Caki2 (cell line): ENCODE measurements at places on chromosomes 5 and 9.

- DNase-seq, result no peak
These were observed 7.6 kb upstream of the KCNV2 start for GRCh38 chr9:2709645-2710101.

DNA sequence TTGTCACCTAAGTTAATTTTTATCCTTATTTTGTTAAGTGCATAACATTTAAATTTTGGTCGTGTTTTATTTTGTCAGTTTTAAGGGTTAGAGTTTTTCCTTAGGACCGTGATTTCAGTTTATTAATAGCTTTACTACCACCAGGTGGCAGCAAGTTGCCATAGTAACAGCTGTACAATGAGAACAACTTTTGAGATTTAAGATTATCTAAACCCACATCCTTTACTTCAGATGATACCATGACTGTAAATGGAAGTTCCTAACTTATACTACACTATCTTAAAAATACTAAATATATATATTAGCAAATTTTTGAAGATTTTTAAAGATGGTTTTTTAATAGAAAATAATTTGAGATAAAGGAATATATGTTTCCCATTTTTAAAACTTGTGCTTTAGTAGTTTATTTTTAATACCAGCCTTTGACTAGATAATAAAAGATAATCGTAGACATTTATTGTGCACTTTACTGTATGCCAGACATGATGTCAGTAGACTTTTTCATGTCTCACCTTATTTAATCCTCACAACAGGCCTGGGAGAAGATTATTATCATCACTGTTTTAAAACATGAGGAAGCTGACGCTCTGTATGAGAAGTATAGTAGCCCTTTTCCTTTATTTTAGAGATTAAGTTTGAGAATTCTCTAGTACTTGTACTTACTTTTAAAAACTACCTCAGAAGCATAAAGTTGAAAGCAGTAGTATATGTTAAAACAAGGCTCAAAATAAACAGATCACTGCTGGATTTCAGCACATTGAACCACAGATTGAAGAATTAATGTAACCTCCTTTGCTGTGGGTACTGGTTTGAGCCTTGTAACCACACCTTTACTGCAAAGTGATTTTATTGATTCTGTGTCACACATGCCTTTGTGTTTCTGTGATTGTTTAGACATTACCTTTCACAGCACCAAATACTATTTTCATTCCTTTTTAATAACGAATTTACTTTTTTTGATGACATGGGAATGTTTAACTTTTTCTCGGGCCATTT, 27.5 kb downstream of the SREK1 start:
- DNase-seq, result peak; percentile 8

DNA sequence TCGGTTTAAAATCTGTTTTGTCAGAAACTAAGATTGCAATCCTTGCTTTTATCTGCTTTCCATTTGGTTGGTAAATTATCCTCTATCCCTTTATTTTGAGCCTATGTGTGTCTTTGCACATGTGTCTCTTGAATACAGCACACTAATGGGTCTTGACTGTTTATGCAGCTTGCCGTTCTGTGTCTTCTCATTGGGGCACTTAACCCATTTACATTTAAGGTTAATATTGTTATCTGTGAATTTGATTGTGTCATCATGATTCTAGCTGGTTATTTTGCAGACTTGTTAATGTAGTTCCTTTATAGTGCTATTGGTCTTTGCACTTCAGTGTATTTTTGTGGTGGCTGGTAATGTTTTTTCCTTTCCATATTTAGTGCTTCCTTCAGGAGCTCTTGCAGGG, 36.3 kb upstream of the SMIM15 start:
- no peak for DNase-seq

DNA sequence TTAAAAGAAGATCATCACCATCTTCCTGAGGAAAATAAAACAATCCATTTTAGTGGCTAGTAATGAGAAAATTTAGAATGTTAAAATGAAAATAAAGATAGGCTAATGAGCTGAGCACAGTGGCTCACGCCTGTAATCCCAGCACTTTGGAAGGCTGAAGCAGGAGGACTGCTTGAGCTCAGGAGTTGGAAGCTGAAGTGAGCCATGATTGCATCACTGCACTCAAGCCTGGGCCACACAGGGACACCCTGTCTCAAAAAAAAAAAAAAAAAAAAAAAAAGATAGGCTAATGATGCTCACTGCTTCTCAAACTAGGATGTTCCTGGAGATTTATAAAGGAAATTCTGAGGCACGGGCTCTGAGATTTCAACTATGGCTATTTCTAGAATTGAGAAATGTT, 50.3 kb downstream of the CPLANE1 start:
- no peak for DNase-seq

DNA sequence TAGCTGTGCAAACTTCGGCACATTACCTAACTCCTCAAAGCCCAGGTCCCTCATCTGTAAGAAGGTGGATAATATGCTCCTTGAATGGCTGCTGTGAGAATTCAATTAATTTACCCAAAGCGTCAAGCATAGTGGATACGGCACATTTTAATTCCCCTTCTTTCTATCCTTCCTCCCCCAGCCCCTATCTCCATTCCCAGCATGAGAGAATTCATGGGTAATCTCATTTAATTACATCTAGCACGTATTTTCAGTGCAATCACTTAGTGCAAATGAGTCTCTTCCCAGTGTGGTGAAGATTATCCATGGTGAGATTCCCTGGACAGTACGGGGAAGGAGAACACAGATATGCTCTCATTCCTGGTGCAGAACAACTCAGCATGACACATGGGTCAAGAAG, 145.6 kb downstream of the TRPM3 start:
- no peak for DNase-seq

DNA sequence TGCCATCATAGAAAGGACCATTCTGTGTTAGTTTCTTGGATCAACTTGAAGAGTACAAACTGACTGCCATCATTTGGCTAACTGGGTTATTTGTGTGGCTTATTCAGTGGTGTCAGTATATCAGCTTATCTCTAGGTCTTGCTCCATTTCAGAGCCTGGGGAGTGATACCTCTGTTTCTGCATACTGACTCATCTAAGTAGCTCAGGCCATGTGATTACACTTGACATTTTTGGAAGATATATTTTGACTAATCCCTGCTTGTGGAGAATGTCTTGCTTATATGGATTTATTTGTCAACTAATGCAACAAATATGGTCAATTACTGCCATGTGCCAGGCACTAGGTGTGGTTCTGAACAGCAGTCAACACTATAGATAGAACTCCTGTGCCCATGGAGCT, 311.7 kb downstream of the YTHDC2 start:
- DNase-seq, result no peak

DNA sequence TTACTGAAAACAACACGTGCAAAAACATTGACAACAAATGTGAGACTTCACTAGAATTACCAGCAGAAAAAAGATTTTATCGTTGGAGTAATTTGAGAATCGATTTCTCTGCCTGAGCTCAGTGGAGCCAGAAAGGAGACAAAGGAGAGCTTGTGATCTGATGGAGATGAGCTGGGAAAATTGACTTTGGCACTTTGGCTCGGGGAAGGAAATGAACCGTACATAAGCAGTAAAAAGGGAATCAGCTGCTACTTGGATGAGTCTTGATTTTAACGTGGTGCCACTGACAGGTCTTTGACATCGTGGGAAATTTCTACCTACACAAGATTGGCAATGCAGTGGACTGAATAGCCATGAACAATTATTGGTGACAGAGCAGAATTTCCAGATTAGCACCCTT, 244.7 kb upstream of the RPS23 start:
- DNase-seq, result no peak

DNA sequence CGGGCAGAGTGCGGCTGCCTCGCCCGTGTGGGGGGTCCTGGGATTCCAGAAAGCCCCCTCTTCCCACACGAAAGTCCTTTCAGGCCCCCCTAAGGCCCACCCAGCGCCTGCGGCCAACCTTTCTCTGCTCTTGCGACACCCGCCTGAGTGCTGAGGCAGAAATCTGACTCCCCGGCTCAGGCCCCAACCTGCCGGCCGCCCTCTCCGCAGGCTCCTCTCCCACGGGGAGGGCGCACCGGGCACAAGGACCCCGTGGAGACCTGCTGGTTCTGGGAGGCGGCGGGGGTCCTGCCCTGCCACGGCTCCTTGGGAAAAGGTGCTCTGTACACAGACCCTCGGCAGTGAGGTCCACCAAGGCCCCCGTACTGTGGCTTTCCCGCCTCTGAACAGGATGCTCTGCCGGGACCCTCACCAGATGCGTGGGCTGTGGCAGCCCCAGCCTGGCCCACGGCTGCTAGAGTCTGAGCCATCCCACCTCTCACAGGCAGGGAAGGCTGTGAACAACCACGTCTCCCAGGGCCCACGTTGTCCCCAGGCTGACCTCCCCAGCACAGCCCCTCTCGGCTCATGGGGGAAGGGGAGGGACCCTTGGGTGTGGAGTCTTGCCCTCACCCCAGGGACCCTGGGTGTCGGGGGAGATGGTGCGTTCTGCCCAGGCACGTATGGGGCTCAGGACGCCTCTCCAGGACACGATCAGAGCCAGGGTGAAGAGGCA, 41.5 kb upstream of the EGFL7 start:
- DNase-seq, result no peak

DNA sequence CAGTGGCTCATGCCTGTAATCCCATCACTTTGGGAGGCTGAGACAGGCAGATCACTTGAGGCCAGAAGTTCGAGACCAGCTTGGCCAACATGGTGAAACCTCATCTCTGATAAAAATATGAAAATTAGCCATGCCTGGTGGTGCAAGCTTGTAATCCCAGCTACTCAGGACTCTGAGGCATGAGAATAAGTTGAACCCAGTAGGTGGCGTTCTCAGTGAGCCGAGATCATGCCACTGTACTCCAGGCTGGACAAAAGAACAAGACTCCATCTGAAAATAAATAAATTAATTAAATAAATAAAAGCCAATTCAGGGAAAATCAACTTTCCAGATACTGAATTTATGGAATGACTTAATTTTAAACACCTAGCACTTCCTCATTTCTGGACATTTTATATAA, 1722.1 kb downstream of the MAT2B start:
- DNase-seq, result no peak

DNA sequence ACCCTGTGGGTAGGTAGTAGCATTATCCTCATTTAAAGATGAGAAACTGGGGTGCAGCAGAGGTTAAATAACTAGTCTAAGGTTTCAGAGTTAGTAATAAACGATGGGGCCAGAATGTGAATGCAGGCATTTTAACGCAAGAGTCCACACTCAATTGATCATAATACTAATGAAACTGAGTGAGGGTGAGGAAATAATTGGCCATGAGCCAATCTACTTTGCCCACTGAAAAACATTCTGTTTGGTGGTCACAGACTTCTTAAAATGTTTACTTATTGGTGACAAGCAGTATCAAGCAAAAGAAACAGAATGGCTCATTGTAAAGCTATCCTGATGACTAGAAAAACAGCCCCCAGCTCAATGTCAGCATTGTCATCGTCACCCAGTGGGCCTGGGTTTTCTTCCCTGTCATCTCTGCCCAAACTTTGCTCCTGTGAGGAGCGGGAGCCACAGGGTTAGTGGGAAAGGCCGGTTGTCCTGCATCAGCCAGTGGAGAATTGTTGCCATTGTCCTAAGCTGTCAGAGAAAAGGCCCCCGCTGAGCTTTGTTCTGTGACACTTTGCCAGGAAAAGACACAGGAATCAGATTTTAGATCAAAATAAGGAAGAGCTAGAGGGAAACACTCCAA, 77.3 kb upstream of the MAN2A1 start:
- DNase-seq, result no peak

GRCh38 chr5:142977363-142978051, 207.3 kb downstream of the ARHGAP26 start:
- peak; percentile 74 for DNase-seq

- DNase-seq, result no peak
These were observed 1.8 kb downstream of the CCL28 start for GRCh38 chr5:43410414-43410813.

GRCh38 chr5:163384669-163385068, 52.7 kb upstream of the CCNG1 start:
- DNase-seq, result no peak

GRCh38 chr5:137573376-137573775, 74.2 kb upstream of the SPOCK1 start:
- no peak for DNase-seq

- DNase-seq, result no peak
These were observed 320.6 kb downstream of the PJA2 start for GRCh38 chr5:109089191-109089590.

- DNase-seq, result no peak
These were observed 10.5 kb downstream of the TAL2 start for GRCh38 chr9:105672711-105673234.

GRCh38 chr9:122228568-122229484, at the start of gene LHX6:
LHX6 (minus strand) TSS chr9:122228957; CDS start chr9:122228740, 217 bp downstream.
- no peak for DNase-seq

GRCh38 chr5:111004291-111004690, 67.2 kb upstream of the TSLP start:
- DNase-seq, result no peak

GRCh38 chr9:7370988-7371387, 428.6 kb downstream of the DMAC1 start:
- DNase-seq, result no peak

GRCh38 chr9:87578625-87579024, 81.0 kb downstream of the DAPK1 start:
- no peak for DNase-seq

DNA sequence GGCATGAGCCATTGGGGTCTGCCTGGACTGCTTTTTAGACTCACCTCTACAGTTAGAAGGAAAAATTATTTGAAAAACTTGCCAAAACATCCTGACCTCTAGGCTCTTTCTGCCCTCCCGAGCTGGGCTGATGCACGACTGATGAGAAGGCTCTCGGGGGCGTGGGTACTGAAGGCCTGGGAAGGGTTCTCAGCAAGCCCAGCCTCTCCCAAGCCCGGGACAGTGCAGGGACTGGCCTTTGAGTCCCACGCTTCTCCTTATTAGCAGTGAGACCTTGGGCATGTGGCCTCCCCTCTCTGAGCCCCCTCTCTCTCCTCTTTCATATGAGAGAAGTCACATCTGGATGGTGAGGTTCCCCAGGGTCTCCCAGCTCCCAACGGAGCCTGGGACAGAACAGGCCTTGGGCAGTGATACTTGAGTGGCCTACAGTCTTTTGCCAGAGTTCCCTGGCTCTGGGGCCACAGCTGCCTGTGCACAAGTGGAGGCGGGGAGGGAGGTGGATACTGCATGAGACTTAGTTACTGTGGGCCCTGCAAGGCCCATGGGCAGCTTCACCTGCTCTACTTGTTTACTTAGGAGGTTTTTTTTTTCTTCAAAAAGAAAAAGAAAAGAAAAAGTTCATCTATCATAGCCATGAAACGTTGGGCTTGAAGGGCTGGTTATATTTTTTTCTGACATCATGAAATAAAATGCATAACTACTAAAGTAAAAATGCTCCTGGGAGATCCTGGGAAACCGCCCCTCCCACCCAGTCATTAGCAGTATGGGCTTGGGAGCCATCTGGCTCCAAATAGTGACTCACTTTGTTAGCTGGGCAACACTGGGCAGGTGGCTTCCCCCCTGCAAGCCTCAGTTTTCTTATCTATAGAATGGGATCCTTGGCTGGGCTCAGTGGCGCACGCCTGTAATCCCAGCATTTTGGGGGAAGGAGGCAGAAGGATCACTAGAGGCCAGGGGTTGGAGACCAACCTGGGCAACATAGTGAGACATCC, 139.4 kb downstream of the GAPVD1 start:
- no peak for DNase-seq
